ENCODE measurements at places on chromosomes 2 and 18. TPM values are rescaled to one million over a fixed set of nuclear protein-coding genes. Genes with fewer than 3 reads are reported as not detected.

GRCh38 chr18:65326805-65327204 lies 424.0 kb upstream of the CDH7 start:
- H3K27ac ChIP-seq = no peak overlapping the region
- H3K4me1 ChIP-seq = no peaks in the 10 kb centered on the region
- no peaks in the 10 kb centered on the region for H3K27me3 ChIP-seq

The POMC gene
- total RNA-seq = 1.6 TPM

DNA sequence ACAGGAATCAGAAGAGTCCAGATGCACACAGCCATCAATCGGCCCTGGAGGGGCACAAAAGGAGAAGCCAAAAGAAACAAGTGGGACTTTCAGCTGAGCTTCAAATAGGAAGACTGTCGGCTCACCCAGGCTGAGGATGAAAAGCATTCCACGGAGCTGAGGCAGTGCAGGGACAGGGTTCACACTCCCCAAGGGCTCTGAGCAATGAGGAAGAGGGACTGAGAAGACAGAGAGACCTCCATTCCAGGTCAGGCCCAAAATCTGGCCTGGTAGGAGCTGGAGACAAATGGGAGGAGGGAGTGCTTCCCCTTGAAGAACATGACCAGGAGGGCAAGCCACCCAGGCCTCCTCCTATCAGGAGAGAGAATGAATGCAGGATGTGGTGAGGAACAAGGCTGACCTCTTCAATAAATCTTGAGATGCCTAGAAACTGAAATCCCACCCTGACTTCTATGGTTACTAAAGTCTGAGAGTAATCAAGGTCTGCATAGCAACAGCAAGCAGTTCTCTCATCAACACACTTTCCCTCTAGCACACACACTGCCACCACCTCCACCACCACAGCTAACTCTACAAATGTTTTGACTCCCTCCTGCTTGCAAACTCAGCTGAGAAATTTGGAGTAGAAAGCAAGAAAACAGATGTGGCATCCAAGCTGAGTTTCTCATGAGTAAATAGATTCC lies 434.4 kb downstream of the TNS1 start:
- no peaks in the 10 kb centered on the region for H3K36me3 ChIP-seq
- no peaks in the 10 kb centered on the region for H3K4me1 ChIP-seq
- DNase-seq = no peak
- H3K4me3 ChIP-seq = no peak overlapping the region
- no peaks in the 10 kb centered on the region for H3K27me3 ChIP-seq
- no peak overlapping the region for H3K27ac ChIP-seq

The GAL3ST2 gene
- 0.37 TPM for total RNA-seq

Data from H9 (cell line).